ENCODE measurements at places on chromosomes 2 and 18.

GRCh38 chr2:110105608-110106467, 9.8 kb downstream of the MALL start:
- no peak for DNase-seq

DNA sequence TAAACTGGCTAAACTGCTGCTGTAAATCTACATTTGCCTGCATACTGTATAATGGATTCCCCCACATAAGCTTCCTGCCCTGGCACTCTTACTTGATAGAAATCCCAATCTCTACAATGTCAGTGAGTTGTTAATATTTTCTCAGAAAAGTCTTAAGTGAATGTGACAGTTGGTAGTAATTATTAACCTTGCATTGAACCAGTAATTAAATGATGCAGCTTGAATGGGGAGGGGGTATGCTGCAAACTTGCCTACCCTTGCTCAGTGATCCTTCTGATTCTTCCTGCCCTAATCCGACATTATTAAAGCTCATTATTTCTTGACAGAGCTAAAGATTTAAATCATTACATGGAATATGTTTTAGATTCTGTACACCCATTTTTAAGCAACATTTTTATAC, 119.0 kb upstream of the CDH7 start:
- DNase-seq, result no peak

DNA sequence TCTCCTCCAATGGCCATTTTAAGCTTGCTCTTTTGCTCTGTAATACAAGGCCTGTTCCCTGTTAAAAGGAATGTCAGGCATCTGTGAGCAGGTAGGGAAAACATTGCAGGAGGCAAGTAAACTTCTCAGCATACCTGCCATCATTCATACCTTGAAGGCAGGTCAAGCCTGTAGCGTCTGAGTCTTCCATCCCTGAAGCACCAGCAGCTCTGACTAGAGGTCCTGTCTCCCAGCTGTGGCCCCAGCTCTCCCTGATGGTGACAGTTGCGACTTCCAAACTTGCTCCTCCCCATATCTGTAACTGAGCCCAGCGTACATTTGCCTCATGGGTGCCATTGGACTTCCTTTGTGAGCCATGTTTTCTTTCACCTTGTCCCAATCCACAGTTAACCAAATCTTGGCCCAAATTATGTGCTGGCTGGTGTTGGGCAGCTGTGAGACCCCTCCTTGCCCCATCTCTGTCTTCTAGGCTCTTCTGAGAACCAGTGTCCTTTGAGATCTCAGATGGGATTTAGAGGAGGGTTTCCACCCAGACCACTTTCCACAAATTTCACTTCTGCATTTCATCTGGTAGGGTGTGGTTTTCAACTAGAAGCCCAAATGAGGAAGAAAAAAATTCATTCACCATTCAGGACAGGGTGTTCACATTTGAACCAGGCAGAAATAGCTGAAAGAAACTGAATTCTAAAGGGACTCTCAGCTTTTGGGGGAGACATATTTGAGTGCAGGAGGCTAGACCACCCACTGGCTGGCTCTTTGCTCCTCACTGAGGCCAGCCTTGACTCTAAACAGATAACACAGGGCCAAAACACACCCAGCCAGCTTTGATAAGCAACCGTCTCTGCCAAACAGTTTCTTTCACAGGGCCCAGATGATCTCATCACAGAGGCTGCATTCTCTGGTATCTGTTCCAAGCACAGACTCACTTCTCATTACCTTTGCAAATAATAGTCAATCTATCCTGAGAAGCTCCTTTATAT, 66.4 kb upstream of the MSH2 start:
- peak; percentile 39 for DNase-seq

DNA sequence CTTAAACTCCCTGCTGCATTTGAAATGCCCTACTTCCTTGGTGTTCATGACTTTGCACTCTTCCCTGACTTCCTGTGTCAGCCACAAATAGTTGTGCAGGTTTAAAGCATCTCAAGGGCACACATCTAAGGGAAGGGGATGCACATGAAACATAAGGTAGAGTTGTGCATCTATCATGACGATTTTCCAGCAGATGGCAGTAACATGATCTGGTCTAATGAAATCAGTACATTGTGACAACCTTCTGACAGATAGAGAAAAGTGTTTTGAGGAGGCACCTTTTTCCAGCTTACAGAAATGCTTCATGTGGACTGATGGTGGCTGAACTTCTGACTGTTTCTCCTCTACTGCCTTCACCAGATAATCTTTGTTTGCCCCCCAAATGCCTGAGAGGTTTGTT, 238.9 kb downstream of the XIRP2 start:
- DNase-seq, result peak; percentile 7

GRCh38 chr2:151350579-151351195, 6.7 kb upstream of the TNFAIP6 start:
- no peak for DNase-seq

- DNase-seq, result no peak
Measured at GRCh38 chr18:7198326-7198725, 32.6 kb upstream of the LRRC30 start.

DNA sequence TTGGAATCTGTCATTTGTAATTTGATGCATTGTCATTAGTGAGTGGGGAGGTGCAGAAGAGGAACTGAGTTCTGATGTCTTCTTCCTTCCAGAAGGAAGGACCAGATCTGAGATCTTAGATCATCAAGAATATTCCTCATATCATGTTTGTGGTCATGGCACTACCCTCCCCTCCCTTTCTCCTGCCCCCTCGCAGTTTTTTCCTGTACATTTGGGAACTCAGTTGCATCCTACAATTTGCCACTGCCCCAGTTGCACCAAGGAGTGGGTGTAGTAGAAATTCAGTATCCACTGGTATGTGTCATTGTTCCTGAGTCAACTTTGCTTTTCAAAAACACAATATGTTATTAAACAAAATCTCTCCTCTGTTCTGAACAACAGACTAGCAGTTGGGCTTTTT, 26.6 kb upstream of the ACVR1 start:
- DNase-seq, result peak; percentile 89

GRCh38 chr2:28986429-28986828, 5.3 kb downstream of the TOGARAM2 start:
- no peak for DNase-seq

DNA sequence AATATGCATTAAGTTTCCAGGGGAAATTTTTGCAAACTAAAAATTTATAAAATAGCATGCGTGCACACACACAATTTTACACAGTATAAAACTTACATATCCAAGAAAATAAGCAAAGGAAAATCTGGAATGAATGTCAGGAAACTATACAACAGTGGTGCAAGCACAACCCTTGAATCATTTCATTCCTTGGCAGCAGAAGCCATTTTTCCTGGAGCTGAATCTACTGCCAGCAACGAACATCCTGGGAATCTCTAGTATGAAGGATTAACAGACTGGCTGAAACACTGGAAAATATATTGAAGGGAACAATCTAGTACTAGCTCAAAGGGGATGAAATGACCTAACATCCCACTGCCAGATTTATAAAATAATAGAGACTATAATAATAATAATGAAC, 235.3 kb downstream of the DYM start:
- no peak for DNase-seq

GRCh38 chr2:5978131-5978751, 286.1 kb downstream of the SOX11 start:
- no peak for DNase-seq

GRCh38 chr2:136703214-136703613, 62.1 kb upstream of the THSD7B start:
- DNase-seq, result no peak

DNA sequence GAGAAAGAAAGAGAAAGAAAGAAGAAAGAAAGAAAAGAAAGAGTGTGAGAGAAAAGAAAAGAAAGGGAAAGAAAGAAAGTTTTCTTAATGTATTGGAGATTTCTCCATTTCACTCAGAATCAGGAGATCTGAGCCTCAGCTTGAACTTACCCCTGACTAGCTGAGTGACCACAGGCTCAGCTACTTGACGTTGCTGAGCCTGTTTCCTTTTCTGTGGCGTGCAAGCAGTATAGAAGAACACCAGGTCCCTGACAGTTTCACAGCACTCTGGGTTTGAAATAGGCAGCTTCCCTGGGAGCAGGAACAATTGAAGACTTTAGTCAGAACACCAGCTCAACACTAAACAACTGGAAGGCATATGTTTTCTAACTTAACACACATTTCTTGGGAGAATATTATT, 44.7 kb downstream of the MARCO start:
- peak; percentile 88 for DNase-seq

DNA sequence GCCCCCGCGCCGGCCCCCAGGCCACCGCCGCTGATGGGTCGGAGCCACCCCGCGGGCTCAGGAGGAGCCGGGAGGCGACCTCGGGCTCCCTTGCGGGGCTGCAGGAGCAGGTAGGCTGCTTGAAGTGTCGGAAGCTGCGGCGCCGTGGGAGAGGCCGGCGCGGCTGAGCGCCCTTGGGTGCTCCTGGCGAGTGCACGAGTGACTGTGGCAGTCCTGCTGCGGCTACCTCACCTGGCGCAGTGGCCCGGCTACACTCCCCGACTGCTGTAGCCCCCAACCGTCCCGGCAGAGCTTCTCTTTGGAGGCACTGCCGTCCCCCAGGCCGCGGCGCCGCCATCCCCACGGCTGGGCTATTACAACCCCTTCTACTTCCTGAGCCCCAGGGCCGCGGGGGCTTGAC, 10.0 kb upstream of the LYPD6 start:
- DNase-seq, result no peak

DNA sequence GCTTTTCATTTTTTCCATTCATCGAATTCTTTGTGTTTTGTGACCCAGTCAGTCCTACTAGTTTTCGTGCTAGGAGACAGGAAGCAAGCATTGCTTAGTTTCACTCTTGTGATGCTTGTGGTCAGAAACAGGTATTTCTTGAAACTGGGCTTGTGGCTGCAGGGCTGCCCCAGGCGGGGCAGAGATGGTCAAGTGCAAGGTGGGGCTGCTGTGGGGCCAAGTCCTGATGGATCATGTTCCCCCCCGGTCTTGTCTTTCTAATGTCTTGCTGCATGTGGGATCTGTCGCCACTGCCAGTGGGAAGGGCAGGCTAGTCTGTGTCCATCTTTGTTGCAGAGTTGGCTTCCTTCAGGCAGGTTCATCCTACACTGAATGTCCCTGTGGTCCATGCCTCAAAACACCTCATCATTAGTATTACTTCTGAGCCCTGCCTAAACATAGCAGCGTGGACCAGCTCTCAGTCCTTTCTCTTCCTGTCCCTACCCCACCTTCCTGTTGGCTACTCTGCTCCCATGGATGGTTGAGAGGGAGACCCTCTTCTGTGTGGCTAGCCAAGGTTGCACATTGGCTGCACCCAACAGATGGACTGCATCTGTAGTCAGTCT, 38.7 kb downstream of the INPP4A start:
- no peak for DNase-seq

DNA sequence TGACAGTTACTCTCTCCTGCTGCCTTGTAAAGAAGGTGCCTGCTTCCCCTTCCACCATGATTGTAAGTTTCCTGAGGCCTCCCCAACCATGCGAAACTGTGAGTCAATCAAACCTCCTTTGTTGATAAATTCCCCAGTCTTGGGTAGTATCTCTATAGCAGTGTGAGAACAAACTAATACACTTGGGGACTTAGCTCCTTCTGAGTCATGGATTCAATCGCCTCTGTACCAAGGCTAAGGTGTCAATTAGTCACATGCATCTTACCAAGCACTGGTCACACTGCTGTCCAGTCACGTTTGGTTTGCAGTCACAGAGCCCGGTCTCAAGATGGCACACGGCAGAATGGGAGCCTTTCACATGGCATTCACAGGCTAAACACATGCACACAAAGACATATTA, 100.6 kb downstream of the LAMA1 start:
- DNase-seq, result no peak

DNA sequence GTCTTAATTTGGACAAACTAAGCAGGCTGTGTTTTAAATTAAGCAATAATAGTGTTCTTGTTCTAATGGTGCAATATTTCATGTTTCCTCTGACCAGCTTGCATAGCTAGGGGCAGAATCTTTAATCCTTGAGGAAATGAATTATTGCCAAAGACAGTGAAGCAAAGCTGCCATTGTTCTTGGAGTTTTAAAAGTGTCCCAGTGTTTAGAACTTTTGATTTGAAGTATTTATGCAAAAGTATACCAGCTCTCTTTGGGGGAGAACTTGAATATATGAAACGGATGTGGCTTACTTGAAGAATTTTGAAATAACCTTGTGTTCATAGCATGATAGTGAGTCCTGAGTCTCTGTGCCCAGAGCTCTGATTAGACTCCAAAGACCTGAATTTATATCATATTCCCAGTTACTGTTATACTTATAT, 33.4 kb downstream of the ITGA6 start:
- no peak for DNase-seq

GRCh38 chr2:3217646-3218045, 160.0 kb downstream of the EIPR1 start:
- DNase-seq, result no peak

- DNase-seq, result no peak
Measured at GRCh38 chr18:10023853-10024570, 110.2 kb downstream of the VAPA start.

DNA sequence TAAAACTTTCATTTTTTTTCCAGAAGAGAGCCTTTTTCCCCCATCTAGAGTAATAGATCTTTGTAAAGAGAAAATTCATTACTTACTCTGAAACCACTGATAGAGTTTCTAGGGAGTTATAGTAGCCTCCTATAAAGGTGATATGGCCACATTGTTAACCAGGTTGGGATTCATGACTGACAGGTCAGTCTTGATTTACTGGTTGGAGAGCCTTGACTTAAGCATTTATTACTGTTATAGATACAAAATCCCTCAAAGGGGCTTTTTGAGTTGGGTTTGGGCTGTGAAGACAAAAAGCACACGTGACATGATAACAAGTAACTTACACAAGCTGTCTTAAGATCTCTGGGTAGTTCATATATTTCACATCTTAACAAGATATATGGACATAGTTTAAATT, 141.0 kb downstream of the GREB1L start:
- no peak for DNase-seq

- no peak for DNase-seq
Measured at GRCh38 chr2:118805064-118805690, 42.3 kb downstream of the EN1 start.
